Stimulated activated CD8-positive, alpha-beta memory T cell treated with anti-CD3 and anti-CD28 coated beads, Interleukin-4, amount 100 ng/mL, for 1 hour (primary cell): ENCODE measurements at places on chromosomes 6 and 20.

DNA sequence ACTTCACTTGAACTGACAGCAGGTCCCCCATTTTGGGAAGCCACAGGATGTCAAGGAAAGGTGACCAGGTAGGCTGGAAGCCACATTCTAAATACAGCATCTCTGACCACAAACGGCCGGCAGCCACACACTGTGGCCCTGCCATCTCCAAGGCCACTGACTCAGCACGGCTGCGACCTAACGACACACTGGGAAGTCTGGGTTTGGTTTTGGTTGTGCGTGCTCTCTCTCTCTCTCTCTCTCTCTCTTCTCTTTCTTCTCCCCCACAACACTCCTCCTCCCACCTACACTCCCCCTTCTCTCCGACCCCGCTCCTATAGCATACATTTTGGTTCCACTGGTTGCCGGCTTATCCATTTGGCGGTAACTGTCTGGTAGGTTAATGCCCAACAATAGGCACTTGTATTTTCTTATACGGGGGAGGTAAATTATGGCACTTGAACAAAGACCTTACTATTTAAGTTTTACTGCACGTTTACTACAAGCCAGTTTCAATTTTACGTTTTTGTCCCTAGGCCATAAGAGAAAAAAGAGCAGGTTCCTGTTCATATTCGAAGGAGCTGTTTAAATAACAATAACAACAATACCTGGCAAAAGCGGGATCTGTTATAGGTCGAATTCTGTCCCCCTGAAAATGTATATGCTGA is 103.6 kb downstream of the GMDS start:
- DNase-seq: no peak

GRCh38 chr20:16555754-16556153 is 17.5 kb downstream of the KIF16B start:
- no peak for DNase-seq

DNA sequence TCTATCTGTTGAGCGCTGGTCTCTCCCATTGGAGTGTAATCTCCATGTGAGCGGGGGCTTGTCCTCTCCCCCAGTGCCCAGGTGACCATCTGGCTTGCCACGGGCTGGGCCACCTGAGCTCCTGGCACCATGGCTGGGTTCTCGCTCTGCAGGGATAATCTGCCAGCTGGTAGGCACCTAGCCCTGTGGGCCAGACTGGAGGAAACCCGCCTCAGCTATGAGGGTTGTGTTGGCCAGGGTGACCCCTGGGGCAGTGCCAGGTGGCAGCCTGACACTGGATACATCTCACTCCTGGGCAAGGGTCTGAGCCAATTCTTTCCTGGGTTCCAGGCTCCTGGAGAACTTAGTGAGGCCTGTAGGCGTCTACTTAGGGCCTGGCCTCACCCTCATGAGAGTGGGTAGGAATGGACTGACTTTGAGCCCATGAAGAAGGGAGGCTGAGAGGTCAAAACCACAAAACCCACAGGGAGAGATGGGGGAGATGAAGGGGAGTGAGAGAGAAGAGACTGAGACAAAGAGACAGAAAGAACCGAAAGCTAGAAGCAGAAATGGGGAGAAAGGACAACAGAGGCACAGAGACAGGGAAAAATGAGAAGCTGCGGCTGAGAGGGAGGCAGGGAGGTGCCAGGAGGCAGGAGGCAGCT is 5.8 kb upstream of the SLC52A3 start:
- DNase-seq: no peak

DNA sequence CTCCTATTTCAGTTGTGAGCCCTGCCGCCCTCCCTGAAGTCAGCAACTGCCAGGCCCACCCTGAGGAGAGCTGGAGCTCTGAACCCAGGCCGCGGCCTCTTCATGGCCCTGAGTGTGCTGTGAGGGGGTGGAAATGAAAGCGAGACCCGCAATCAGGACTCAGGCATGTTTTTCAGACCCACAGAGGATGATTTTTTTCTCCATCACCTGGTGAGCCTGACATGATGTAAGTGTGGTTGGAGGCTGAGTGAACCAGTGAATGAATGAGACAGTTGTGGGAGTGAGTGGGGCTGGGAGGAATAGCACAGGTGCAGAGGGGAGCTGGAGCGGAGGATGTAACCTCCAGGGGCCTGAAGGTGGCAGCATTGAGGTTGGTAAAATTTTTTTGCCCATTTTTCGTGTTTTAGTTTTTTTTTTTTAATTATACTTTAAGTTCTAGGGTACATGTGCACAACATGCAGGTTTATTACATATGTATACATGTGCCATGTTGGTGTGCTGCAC is 18.3 kb downstream of the RAET1L start:
- DNase-seq: no peak

DNA sequence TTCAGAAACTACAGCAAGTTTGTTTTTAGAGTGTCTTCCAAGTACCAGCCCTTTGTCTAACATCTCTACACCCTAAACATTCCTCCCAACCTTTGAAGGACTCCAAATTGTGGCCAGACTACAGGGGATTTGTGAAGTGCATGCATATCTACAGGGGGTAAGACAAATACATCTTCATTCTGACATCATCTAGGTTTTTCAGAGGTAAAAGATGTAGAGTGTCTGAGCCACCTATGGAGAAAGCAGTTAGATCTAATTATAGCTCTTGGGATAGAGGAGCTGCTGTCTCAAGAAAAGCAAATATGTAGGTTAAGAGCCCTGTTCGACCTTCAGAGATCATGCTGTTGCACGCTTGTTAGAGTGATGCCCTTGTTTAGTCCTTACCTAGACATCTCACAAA is 617.7 kb upstream of the AGPAT4 start:
- DNase-seq: no peak
